ENCODE measurements at places on chromosomes 4 and X. TPM values are rescaled to one million over a fixed set of nuclear protein-coding genes. Genes with fewer than 3 reads are reported as not detected.

DNA sequence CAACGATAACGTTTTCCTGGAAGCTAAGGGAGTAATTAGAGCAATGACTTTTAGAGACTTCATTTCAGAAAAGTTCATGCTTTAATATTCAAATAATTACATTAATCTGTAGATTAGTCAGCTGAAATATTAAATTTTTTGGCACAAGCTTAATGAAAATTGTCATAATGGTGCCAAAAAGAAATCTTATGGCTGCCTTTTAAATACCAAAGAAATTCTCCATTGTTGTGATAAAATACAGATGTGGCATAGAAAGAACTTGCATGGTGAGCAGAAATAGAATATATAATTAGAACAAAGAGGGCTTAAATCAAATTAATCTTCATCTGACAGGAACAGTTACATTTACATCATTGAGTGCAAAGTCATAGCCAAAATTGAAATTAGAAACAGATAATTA is 263.5 kb downstream of the AFF2 start:
- H3K27ac ChIP-seq, result no peak overlapping the region
- no peaks in the 10 kb centered on the region for H3K4me1 ChIP-seq
- DNase-seq, result no peak
- no peak overlapping the region for H3K4me3 ChIP-seq

- H3K4me3 ChIP-seq, result no peak overlapping the region
- no peak for DNase-seq
- no peak overlapping the region for H3K27ac ChIP-seq
- H3K27me3 ChIP-seq, result no peaks in the 10 kb centered on the region
These were observed 208.2 kb downstream of the PARM1 start for GRCh38 chr4:75141162-75141561.

GRCh38 chr4:4182835-4183568 is 43.7 kb downstream of the OTOP1 start:
- H3K36me3 ChIP-seq, result no peaks in the 10 kb centered on the region
- no peak overlapping the region for H3K4me3 ChIP-seq
- H3K27me3 ChIP-seq, result peaks cover 8% of the 10 kb centered on the region
- no peak overlapping the region for H3K27ac ChIP-seq
- DNase-seq, result no peak

DNA sequence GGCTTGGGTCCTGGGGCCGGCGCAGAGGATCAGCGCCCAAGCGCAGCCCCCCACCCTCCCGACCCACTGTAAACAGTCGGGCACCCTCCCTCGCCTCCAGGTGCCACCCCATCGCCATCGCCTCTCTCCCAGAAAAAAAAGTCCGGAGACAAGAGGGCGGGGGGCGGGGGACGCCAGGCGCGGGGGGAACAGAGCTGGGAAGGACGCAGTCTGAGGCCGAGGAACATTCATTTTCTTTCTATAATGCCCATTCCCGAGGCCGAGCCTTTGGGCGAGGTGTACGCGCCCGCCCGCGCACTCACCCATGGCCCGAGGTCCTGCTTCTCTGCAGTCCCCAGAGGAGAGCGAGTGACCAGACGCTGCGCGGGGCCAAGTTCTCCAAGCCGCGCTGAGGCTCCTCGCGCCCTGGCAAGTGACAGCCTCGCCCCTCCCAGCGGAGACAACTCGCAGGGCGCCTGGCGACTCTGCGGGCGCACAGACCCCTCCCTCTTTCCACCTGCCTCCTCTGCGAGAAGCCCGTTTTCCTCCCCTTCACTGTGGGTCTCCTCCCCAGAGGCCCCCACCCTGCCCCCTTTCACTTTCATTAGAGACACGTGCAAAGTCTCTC is 63.5 kb upstream of the WDR17 start:
- peaks cover 11% of the 10 kb centered on the region for H3K27me3 ChIP-seq
- H3K4me3 ChIP-seq, result peak overlapping the region; percentile 56
- peaks cover 5% of the 10 kb centered on the region for H3K4me1 ChIP-seq
- H3K27ac ChIP-seq, result no peak overlapping the region
- DNase-seq, result peak; percentile 80

DNA sequence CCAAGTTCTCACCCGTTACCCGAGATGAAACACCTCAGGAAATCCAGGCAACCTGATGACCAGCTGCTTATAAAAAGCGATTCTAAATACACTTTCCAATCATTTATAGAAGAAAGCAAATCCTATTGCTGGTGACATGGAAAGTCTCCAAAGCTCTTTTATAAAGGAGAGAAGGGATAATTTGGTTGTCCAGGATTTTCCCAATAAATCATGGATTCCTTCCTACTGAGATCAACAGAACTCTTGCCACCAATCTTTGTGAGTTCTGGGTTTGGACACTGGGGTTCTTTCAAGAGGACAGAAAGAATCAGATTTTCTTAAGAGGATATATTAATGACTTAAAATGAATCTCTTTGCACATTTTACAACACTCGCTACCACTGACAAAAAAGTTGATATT is 24.7 kb upstream of the SOD3 start:
- no peaks in the 10 kb centered on the region for H3K36me3 ChIP-seq
- no peak for DNase-seq
- H3K27me3 ChIP-seq, result no peaks in the 10 kb centered on the region
- no peak overlapping the region for H3K4me3 ChIP-seq
- H3K27ac ChIP-seq, result no peak overlapping the region

DNA sequence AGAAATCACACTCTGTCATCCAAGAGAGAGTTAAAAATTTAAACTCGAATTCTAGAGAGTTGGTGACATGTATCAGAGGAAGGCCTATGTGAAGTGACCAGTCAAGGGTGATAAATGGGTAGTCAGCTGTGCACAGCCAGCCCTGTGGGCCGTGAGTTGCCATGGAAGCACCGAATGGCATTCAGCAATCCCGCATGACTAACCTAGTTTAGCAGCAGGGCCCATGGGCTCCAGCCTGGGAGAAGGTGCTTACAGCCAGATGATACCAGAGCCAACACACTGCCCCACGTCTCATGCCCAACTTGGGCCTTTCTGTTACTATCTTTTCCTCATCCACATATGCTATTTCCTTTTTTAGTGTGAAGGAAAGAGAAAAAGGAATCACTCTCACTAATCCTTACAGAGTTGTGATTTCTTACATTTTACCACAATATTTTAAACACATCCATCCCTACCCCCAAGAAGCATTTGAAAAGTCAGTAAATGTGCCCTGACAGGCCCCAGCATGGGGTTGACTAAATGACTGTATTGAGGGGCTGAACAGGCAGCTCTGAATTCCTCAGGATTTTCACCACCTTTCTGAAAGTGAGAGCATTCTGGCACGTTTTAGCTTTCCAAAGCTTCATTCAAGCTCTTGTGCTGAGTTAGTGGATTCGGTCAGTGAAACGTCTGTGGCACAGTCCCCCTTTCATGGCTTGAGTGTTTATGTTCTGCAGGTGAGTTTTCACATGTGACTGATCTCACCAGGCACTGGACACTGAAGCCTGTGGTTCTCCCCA is 104.2 kb downstream of the AFF1 start:
- no peaks in the 10 kb centered on the region for H3K27me3 ChIP-seq
- H3K27ac ChIP-seq, result peak overlapping the region; percentile 60
- H3K4me1 ChIP-seq, result peaks cover 62% of the 10 kb centered on the region
- DNase-seq, result no peak

DNA sequence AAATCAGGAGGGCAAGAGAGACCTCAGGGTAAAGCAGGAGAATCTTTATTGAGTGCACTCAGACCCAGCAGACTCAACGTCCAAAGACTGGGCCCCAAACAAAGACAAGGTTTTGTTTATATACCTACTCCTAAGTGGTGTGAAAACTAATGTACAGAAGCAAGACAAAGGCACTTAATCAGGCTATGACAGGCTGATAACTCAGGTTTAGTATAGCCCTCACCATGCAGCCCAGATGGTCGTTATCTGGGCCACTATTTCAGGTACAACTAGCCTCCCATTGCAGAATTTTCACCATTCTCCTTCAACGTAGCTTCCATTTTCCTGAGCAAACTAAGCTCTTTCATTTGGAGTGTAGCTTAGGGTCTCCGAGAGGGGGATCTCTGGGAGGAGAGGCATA is 36.9 kb downstream of the SULT1E1 start:
- H3K36me3 ChIP-seq, result no peaks in the 10 kb centered on the region
- H3K27ac ChIP-seq, result no peak overlapping the region
- H3K27me3 ChIP-seq, result no peaks in the 10 kb centered on the region
- no peaks in the 10 kb centered on the region for H3K4me1 ChIP-seq

GRCh38 chr4:67325791-67326190 is 219.5 kb downstream of the CENPC start:
- no peaks in the 10 kb centered on the region for H3K4me1 ChIP-seq
- no peak for DNase-seq
- H3K4me3 ChIP-seq, result no peak overlapping the region
- H3K27ac ChIP-seq, result no peak overlapping the region

GRCh38 chrX:150372280-150372679 is 9.2 kb downstream of the MAMLD1 start:
- no peak overlapping the region for H3K27ac ChIP-seq
- no peaks in the 10 kb centered on the region for H3K36me3 ChIP-seq
- no peaks in the 10 kb centered on the region for H3K27me3 ChIP-seq

GRCh38 chrX:84336646-84337045 is 148.6 kb upstream of the RPS6KA6 start:
- no peak for DNase-seq
- no peaks in the 10 kb centered on the region for H3K36me3 ChIP-seq
- H3K4me1 ChIP-seq, result no peaks in the 10 kb centered on the region
- no peaks in the 10 kb centered on the region for H3K27me3 ChIP-seq
- H3K27ac ChIP-seq, result no peak overlapping the region

GRCh38 chrX:17475449-17476217 is 100.6 kb downstream of the NHS start:
- no peaks in the 10 kb centered on the region for H3K27me3 ChIP-seq
- no peak overlapping the region for H3K4me3 ChIP-seq
- no peak overlapping the region for H3K27ac ChIP-seq
- H3K36me3 ChIP-seq, result no peaks in the 10 kb centered on the region
- H3K4me1 ChIP-seq, result no peaks in the 10 kb centered on the region
- DNase-seq, result no peak

DNA sequence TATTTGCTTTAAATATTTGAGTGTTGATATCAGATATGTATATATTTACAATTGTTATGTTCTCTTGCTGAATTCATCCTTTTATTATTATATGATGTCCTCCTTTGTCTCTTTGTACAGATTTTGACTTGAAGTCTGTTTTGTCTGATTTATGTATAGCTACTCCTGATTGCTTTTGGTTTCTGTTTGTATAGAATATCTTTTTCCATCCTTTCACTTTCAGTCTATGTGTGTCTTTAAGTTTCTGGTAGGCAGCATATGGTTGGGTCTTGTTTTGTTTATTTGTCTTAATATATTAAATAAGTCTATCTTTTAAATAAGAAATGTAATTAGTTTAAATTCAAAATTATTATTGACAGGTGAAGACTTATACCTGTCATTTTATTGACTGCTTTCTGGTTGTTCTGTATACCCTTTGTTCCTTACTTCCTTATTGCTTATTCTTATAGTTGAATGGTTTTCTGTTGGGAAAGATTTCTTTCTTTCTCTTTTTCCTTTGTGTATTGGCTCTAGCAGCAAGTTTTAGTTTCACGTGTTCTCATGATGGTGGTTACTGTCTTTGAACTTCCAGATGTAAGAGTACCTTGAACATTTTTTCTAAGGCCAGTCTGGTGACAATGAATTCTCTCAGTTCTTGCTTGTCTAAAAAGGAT is 31.1 kb downstream of the RAB28 start:
- no peaks in the 10 kb centered on the region for H3K27me3 ChIP-seq
- no peak for DNase-seq
- H3K4me1 ChIP-seq, result no peaks in the 10 kb centered on the region
- peaks cover 5% of the 10 kb centered on the region for H3K36me3 ChIP-seq
- no peak overlapping the region for H3K27ac ChIP-seq
- H3K4me3 ChIP-seq, result no peak overlapping the region

DNA sequence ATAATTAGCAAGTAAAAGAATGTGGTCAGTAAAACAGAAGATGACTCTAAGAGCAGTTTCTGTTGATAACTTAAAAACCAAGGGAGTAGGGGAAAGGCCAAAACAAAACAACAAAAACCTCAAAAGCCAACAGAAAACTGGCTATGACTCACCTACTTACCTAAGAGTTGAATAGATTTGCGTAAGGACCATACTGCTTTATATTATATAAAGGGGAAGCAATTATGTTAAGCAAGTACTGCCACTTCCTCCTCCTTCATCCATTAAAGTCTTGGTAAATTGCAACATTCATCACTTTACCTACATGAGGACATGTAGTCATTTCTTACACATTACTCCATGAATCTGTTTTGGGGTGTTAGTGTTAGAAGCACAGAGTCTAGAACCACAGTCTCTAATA is 85.9 kb upstream of the FAM47A start:
- DNase-seq, result no peak
- no peak overlapping the region for H3K4me3 ChIP-seq
- H3K27me3 ChIP-seq, result no peaks in the 10 kb centered on the region
- H3K4me1 ChIP-seq, result no peaks in the 10 kb centered on the region
- H3K36me3 ChIP-seq, result no peaks in the 10 kb centered on the region
- no peak overlapping the region for H3K27ac ChIP-seq

GRCh38 chr4:156377036-156377710 is 423.5 kb upstream of the CTSO start:
- no peak overlapping the region for H3K27ac ChIP-seq
- no peaks in the 10 kb centered on the region for H3K36me3 ChIP-seq
- H3K27me3 ChIP-seq, result no peaks in the 10 kb centered on the region
- no peaks in the 10 kb centered on the region for H3K4me1 ChIP-seq

- no peak overlapping the region for H3K4me3 ChIP-seq
- no peak overlapping the region for H3K27ac ChIP-seq
- no peak for DNase-seq
These were observed 132.2 kb upstream of the AGA start for GRCh38 chr4:177574446-177574845.

The CSN2 gene
- total RNA-seq, result not detected

The CXCL5 gene
- total RNA-seq, result 7.2 TPM

The CLRN2 gene
- total RNA-seq, result not detected

The CYBB gene
- total RNA-seq, result 225 TPM

The FAM9C gene
- not detected for total RNA-seq

The ALPK1 gene
- total RNA-seq, result 34.3 TPM

The BMP3 gene
- 15.5 TPM for total RNA-seq

The RHOXF1 gene
- 0.72 TPM for total RNA-seq

The SYTL5 gene
- 0.46 TPM for total RNA-seq

The CCNB3 gene
- total RNA-seq, result 0.46 TPM

The ZBTB49 gene
- 5.6 TPM for total RNA-seq

Data from upper lobe of right lung (tissue), 1 donor.